ENCODE measurements at places on chromosomes 7 and 10.

GRCh38 chr10:98417481-98417959 lies 2.5 kb upstream of the PYROXD2 start:
- no peak for DNase-seq

GRCh38 chr10:92849576-92850090 lies 1.3 kb downstream of the EXOC6 start:
- DNase-seq: no peak

DNA sequence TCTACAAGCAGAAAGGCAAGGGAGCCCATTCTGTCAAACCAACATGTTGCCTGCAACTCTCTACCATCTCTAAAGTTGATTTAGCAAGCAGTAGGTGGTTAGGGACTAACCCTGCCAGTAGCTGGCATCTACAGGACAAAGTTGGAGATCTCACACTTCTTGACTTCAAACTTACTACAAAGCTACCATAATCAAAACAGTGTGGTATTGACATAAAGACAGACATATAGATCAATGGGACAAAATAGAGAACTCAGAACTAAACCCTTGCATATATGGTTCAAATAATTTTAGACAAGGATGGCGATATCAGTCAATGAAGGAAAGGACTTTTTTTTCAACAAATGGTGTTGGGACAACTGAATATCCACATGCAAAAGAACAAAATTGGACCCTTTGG lies 84.9 kb downstream of the MAP3K8 start:
- no peak for DNase-seq

GRCh38 chr7:114657279-114657678 lies 242.7 kb downstream of the FOXP2 start:
- no peak for DNase-seq

GRCh38 chr7:111413739-111414138 lies 148.6 kb downstream of the IMMP2L start:
- no peak for DNase-seq

GRCh38 chr10:29492774-29493173 lies 142.0 kb downstream of the SVIL start:
- no peak for DNase-seq

DNA sequence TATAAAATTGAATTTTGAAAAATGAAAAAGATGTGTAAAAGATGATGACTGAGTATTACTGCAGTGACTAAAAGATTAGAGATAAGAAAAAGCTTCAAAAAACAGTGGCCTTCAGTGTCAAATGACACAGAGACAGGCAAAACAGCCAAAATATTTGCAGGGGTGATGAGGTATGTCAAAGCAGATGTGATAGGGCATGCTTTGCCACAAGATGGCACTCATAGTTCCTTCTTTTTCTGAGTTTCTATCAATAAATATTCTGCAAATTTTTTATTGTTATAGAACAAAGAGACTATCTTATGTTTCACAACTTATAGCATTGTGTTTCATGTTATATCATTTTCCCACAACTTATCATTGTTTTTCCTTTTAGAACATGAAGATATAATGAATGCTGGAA lies 344.1 kb upstream of the HPS1 start:
- no peak for DNase-seq

DNA sequence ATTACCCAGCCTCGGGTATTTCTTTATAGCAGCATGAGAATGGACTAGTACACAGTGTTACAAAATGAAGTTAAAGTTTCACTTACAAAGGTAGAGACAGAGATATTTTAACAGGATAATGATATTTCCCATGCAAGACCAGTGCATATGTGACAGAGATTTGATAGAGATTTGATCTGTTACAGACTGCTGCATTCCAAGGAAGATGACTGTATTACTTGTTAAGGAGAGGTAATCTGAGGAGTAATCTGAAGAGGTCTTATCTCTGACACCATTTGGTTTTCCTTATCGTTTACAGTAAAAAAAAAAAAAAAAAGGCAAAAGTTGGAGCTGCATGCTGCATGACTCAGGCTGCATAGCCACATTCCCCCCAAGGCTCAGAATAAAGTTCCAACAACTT lies 289.6 kb downstream of the POM121L12 start:
- no peak for DNase-seq

- DNase-seq: no peak
These were observed 276.4 kb downstream of the ETV1 start for GRCh38 chr7:13713092-13713491.

DNA sequence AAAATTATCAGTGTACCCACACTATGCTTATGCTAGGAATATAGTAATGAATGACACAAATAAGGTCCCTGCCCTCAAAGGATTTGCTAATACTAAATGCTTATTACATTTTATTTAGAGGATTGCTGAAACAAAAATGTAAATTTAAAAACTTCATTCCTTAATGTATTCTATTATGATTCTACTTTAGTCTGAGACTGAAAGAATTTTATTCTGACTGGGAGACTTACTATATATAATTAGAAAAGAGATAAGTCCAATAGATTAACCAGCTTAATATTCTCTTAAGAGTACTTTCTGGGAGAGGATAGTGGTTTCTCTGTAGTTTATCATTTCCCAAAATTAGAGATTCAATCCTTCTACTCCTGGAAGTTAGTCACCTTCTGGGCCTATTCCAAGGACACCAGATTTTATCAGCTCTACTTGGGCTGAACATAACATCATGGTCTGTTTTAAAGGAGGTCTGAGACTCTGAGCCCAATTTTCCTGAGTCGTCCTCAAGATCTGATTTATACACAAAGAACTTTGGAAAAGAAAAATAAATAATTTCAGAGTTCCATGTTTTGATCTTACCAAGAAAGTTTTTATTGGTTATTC lies 41.1 kb downstream of the ASZ1 start:
- no peak for DNase-seq

DNA sequence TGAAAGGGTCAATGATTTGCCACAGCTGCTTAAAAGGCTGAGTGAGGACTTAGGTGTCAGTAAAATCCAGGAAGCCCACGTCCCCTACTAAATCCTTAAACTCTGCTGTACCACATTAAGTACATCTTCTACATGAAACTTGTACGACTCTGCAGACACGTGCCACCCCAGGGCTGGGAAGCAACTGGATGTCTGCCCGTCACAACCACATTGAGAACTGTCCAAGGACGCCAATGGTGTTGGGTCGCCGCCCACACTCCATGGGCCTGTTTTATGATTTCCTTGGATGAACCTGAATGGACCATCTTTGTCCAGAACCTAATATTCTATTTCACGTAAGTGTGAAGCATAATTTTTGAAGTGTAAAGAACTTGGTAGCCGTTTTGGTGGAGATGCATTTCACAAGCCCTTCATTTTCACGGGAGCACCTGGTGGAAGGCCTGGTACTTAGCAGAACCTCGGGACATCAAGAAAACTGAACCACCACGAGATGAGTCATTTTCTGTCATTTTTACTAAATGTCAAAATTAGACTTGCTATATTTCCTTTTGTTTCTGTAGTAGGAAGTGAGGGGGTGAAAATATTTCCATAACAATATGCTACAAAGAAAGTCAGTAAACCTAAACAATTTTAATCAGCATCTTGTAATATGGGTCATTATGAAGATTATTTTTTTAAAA lies 134.9 kb downstream of the SFMBT2 start:
- DNase-seq: no peak

DNA sequence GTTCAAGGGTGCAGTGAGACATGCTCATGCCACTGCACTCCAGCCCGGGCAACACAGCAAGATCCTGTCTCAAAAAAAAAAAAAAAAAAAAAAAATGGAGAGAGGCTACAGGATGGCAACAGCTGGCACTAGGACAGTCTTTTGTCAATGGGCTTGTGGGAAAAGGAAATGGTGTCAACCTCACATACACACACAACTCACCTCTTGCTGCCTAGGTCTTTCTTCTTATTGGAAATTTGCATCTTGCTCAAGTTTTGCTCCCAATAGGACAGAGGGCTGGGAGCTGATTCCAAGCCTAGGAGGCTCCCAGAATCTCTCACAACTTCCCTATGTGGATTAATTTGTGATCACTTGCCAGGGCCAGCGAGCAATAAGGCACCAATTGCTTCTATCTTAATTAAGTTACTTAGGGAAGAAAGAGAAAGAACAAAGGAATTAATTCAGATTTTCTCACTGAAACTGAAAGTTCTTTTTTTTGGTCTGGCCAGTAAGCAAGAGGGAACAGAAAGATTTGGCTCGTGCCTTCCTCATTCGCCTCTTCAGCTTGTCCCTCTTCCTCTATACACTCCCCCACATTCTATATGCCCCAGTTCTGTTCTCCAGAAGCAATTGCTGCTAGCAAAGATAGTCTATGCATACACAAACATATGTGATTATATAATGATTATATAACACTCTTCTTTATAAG lies 33.8 kb downstream of the MAP3K8 start:
- DNase-seq: no peak

- DNase-seq: no peak
These were observed 2.7 kb downstream of the FZD9 start for GRCh38 chr7:73436031-73436929.

GRCh38 chr7:85023066-85023712 lies 163.7 kb downstream of the SEMA3D start:
- no peak for DNase-seq

DNA sequence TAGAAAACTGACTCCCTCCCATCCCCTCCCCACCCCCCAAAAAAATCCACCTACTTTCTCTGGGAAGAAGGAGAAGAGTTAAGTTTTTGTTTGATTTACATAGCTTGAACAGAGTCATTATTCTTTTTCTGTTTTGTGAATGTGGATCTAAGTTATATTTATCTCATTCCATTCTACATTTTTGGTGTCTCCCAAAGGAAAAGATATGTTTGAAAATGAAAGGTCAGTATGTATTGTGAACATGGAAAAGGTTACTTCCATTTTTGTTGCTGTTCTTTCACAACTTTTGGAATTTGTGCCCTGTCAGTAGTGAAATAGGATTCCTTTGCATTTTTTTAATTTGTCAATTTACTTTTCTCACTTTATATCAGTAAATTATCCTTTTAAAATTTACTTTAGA lies 547.9 kb downstream of the SUGCT start:
- DNase-seq: no peak

- DNase-seq: no peak
These were observed 415.1 kb downstream of the GFRA1 start for GRCh38 chr10:115857856-115858255.

GRCh38 chr10:29409241-29410054 lies 120.6 kb downstream of the LYZL1 start:
- no peak for DNase-seq

- DNase-seq: no peak
These were observed 163.6 kb upstream of the PHYHIPL start for GRCh38 chr10:59012839-59013238.

GRCh38 chr7:68914006-68914405 lies 684.3 kb upstream of the AUTS2 start:
- no peak for DNase-seq

- no peak for DNase-seq
These were observed 191.7 kb upstream of the SLC26A5 start for GRCh38 chr7:103637726-103638125.

DNA sequence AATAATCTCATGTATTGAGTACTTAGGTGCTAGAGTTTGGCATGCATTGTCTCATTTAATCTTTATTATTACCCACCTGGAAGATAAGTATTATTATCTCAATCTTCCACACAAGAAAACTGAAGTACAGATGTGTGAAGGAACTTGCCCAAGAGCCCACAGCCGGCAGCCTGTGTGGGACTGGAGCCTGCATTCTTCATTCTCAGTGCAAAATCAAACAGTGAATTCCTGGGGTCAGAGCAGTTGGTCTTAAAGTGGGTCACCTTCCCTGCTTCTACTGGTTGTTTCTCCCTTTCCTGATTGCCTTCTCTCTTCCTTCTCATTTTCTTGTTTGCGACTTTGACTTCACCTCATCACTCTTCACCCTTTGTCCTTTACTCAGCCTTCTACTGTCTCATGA lies 144.7 kb upstream of the LYZL1 start:
- DNase-seq: no peak

GRCh38 chr7:28509251-28510025 lies 97.1 kb downstream of the CREB5 start:
- no peak for DNase-seq

GRCh38 chr7:4837803-4838625 lies 23.8 kb downstream of the PAPOLB start:
- no peak for DNase-seq

GRCh38 chr7:41487229-41487940 lies 215.5 kb downstream of the INHBA start:
- DNase-seq: no peak

GRCh38 chr10:58518775-58519174 lies 6.1 kb downstream of the BICC1 start:
- no peak for DNase-seq

- no peak for DNase-seq
These were observed 5.0 kb downstream of the NCOA4 start for GRCh38 chr10:46025406-46025805.

- no peak for DNase-seq
These were observed 499.0 kb upstream of the KLF6 start for GRCh38 chr10:4283846-4284610.

DNA sequence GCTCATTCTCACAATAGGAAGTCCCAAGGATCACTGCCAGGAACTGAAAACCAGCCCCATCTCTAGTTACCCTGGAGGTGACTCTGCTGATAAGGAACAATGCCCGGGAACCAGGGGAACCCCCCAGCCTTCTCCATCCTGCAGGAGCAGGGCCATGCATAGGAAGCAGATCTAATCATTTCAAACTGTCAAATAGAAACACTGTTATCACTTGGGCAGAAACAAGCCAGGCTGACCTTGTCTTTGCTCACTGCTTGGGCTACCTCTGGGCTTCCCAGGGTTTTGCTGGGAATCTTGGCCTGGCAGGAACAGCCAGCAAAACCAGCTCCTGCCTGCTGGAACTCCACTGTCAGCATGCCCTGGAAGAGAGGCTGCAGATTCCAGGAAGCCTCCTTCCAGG lies 114.1 kb downstream of the RNF216 start:
- no peak for DNase-seq
